ENCODE measurements at places on chromosomes 3 and 15.
A peak's percentile ranks its signal among the peaks of the same experiment; 100 is the strongest.

GRCh38 chr15:49064281-49064653 lies 18.0 kb upstream of the SECISBP2L start:
- H3K27ac ChIP-seq = no peak overlapping the region
- no peak overlapping the region for H3K4me3 ChIP-seq
- no peaks in the 10 kb centered on the region for H3K27me3 ChIP-seq
- H3K4me1 ChIP-seq = no peaks in the 10 kb centered on the region

DNA sequence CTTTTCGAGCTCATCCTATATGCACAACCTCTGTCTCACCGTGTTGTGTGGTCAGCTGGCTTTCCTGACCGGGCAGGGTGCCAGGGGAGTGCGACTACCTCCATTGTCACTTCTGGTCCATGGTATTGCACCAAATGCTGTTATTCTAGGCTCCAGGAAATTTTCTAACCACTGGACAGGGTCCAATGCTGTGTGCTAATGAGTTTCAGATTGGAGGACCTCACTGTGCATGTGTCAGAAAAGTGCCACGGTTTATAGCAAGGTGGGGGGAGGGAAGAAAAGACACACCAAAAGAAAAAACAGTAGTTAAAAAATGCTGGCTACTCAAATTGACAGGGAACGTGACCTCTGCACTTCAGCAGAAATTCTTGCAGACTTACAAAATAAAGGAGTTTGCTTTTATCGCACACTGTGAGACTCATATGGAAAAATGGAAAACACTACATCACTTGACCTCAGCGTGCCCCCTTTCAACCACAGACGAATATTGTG lies 480.1 kb downstream of the FOXP1 start:
- no peaks in the 10 kb centered on the region for H3K36me3 ChIP-seq
- peaks cover 17% of the 10 kb centered on the region for H3K4me1 ChIP-seq
- no peak overlapping the region for H3K27ac ChIP-seq
- H3K4me3 ChIP-seq = no peak overlapping the region

- H3K36me3 ChIP-seq = no peaks in the 10 kb centered on the region
- H3K4me3 ChIP-seq = no peak overlapping the region
- peak; percentile 87 for DNase-seq
- peaks cover 5% of the 10 kb centered on the region for H3K4me1 ChIP-seq
Observed at GRCh38 chr3:156459434-156459833, 95.5 kb downstream of the SSR3 start.

DNA sequence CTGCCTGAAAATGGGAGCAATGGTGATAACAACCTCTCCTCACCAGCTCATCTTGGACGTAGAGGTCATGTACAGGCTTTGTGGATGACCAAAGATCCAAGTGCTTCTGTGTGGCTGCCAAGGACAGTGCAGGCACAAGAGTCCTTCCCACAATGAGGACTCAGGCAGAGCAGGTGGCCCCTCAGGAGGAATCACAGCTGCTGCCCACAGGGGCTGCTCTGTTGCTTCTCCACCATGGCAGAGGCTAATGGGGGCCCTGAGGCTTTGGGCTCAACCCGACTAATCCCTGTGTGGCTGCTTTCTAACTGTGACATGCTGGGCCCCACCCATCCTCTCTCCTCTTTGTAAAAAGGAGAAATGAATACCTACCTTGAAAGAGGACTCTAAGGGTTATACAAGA lies 58.1 kb upstream of the MRPS22 start:
- H3K27me3 ChIP-seq = no peaks in the 10 kb centered on the region
- H3K27ac ChIP-seq = no peak overlapping the region
- H3K4me3 ChIP-seq = no peak overlapping the region
- no peaks in the 10 kb centered on the region for H3K36me3 ChIP-seq
- no peak for DNase-seq

- no peak overlapping the region for H3K27ac ChIP-seq
- H3K4me1 ChIP-seq = no peaks in the 10 kb centered on the region
Observed at GRCh38 chr3:98445949-98446406, 17.0 kb upstream of the OR5K1 start.

DNA sequence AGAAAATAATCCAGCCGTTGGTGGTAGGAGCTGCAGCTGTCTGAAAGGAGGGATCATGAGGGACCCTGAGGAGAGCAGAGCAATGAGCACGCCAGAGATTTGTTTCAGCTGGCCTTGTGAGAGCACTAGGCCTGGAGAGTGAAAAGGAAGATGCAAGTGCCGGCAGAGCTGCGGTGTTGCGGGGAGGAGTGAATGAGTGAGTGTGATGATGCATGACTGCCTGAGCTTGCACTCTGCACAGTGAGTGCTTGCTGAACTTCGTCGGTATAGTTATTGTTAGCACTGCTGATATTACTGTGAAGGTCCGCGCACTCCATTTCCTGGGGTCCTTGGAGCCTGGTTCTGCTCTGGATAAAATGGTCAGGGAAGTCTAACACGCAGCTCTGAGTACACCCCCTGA lies 23.2 kb downstream of the EIF1B start:
- DNase-seq = no peak
- H3K27ac ChIP-seq = no peak overlapping the region
- no peak overlapping the region for H3K4me3 ChIP-seq
- H3K36me3 ChIP-seq = no peaks in the 10 kb centered on the region

- no peak overlapping the region for H3K4me3 ChIP-seq
- no peak for DNase-seq
- H3K36me3 ChIP-seq = peaks cover 3% of the 10 kb centered on the region
- no peaks in the 10 kb centered on the region for H3K27me3 ChIP-seq
Observed at GRCh38 chr15:25391971-25392721, 46.7 kb downstream of the UBE3A start.

DNA sequence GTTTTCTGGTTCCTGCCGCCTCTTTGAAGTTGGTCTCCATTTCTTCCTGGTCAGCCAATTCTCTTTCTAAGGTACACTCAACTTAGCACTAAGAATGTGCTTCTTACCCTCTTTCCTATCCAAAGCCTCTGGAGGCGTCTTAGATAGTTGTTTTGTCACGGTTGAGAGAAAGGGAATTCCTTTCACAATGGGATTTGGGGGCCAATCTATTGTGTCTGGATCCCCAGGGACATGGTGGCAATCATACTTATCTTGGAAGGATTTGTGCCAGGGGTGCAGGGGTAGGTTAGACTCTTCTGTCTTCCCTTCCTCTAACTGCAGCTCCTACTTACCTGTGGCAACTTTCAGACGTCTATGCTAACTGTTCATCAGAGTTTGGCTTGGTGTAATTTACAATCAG lies 287.1 kb downstream of the SOX2 start:
- H3K27ac ChIP-seq = no peak overlapping the region
- H3K27me3 ChIP-seq = no peaks in the 10 kb centered on the region
- no peaks in the 10 kb centered on the region for H3K36me3 ChIP-seq
- no peak overlapping the region for H3K4me3 ChIP-seq
- H3K4me1 ChIP-seq = no peaks in the 10 kb centered on the region

DNA sequence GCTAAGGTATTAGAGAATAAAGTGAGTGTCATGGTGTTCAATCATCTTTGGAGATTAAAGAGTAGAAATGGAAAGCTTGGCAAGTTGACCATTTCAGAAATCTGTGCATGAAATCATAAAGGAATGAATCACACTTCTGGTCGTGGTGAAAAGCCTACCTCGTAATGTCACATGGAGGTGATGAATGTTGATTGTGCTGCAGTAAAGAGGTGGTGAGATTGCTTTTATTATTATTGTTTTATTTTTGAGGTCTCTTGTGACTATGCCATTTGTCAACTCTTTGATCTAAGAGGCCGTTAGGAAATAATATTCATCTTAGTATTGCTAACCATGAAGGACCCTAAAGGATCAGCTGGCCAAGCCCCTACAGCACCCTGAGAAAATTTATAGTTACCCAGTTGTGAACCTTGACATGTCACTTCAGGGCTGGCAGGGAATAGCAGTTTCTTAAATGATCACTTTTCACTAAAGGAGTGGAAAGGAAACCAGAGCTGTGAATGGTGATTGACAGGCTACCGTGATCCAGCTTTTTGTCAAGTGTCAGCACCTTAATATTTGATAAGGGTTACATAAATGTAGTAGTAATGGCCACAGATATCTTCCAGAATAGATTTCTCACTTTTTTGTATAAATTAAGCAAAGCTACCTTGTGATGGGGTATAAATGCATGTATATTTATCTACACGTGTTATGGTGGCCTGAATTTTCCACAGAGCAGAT lies 203.9 kb downstream of the PTPRG start:
- no peak overlapping the region for H3K4me3 ChIP-seq
- no peaks in the 10 kb centered on the region for H3K36me3 ChIP-seq
- H3K4me1 ChIP-seq = peaks cover 11% of the 10 kb centered on the region
- DNase-seq = no peak

DNA sequence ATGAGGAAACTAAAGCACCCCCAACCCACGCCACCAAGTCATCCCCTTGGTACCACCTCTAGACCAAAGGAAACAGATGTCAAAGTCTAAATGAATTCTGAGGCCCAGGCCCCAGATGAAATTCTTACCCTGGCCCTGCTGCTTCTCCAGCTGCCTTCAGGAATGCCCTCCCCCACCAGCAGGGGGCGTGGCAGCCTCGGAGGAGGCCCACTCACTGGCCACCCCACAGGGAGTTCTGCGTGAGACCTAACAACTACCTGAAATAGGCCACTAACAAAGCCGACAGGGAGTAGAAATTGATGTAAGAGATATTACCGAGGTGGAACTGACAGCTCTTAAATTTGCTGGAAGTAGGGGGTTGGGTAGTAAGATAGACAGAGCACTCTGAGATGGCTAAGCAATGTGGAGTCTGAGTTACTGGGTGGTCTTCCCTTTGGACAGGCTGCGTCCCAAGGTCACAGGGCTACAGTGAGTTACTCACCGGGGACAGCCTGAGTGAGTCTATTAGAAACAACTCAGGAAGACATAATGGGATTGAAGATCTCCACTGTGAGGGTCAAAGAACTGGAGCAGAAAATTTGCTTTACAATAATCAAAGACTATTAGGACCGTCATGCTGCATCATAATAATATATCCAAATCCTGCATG lies 240.7 kb downstream of the SHOX2 start:
- no peak for DNase-seq
- H3K27me3 ChIP-seq = no peaks in the 10 kb centered on the region
- peaks cover 2% of the 10 kb centered on the region for H3K4me1 ChIP-seq
- no peaks in the 10 kb centered on the region for H3K36me3 ChIP-seq

- no peaks in the 10 kb centered on the region for H3K4me1 ChIP-seq
- no peak for DNase-seq
- H3K27ac ChIP-seq = no peak overlapping the region
Observed at GRCh38 chr3:63908081-63908736, 4.0 kb downstream of the SCAANT1 start.

DNA sequence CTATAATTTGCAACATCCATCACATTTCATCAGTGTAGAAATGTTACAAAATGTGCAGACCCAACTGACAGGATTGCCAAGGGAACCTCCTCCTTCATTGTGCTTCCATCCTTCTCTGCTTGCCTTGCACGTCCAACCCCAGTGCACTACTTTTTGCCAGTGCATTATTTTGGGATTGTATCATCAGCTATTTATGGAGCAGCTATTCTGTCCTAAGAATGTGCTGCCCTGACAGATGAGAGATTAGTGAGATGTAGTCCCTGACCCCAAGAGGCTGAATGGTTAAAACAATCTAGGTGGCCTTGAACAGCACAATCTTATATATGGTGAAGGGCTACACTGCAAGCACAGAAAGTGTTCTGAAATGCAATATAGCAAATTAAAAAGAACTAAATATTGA lies 935.8 kb downstream of the IGSF11 start:
- no peak for DNase-seq
- no peaks in the 10 kb centered on the region for H3K36me3 ChIP-seq
- H3K27ac ChIP-seq = no peak overlapping the region

DNA sequence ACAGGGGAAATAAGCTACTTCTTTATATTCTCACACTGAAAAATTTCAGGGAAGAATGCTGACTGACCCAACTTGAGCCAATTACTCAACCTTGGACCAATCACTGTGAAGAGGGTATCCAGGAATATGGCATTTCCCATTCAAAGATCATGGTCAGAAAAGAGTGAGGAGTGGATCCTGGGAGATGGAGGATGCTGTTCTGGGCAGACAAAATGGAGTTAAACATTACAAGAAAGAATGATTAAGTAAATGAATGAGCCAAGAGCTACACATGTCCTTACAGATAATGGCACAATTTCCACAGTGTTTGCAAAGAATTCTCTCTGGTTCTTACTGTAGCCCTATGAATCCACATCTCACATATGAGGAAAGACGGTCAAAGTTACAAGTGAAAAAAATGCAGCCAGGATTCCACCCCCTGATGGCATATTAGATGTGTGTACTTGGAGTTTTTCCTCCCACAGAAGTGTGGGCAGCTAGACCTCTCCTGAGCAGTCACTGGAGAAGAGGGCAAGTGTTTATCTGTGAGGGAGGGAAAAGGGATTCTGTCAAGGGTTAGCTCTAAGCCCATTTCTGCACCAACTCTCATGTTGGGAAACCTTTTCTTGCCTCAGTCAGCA lies 33.8 kb downstream of the AMOTL2 start:
- peaks cover 2% of the 10 kb centered on the region for H3K4me1 ChIP-seq
- no peak overlapping the region for H3K27ac ChIP-seq

- no peak overlapping the region for H3K27ac ChIP-seq
- no peaks in the 10 kb centered on the region for H3K36me3 ChIP-seq
- DNase-seq = no peak
Observed at GRCh38 chr3:141261472-141262307, 30.1 kb downstream of the PXYLP1 start.

GRCh38 chr3:31132132-31132769 lies 237.8 kb upstream of the GADL1 start:
- H3K36me3 ChIP-seq = no peaks in the 10 kb centered on the region
- no peaks in the 10 kb centered on the region for H3K27me3 ChIP-seq
- no peak overlapping the region for H3K4me3 ChIP-seq
- no peak for DNase-seq
- no peak overlapping the region for H3K27ac ChIP-seq

DNA sequence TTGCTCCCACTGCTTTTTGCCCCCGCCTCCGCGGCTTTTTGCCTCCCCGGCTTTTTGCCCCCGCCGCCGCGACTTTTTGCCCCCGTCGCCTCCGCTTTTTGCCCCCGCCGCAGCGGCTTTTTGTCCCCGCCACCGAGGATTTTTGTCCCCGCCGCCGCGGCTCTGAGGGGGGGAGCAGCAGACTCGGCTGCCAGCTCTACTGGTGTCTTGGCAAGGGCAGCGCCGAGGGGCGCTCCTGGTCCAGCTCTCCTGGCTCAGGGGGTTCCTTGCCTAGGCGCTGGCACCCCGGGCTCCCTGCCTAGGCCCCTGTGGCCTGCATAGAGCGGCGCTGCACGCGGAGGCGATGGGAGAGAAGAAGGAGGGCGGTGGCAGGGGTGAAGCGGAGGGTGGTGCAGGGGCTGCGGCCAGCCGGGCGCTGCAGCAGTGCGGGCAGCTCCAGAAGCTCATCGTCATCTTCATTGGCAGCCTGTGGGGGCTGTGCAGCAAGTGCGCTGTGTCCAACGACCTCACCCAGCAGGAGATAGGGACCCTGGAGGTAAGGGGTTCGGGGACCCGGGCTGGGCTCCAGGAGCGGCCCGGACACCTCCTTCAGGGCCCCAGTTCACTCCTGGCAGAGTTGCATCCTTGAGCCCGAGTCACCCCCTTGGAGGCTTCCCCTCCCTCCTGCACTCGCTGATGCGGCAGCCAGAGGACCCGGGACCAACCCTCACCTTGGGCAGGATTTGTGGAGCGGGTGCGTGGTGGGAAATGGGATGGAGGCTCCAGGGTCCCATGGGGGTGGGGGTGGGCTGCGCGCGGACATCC lies 642.4 kb downstream of the GOLGA6L6 start:
- H3K4me1 ChIP-seq = no peaks in the 10 kb centered on the region
- DNase-seq = peak; percentile 35
- H3K27me3 ChIP-seq = no peaks in the 10 kb centered on the region
